ENCODE measurements at places on chromosomes 5 and 9. TPM values are rescaled to one million over a fixed set of nuclear protein-coding genes. Genes with fewer than 3 reads are reported as not detected.

GRCh38 chr9:134396825-134397224, 70.6 kb downstream of the RXRA start:
- no peak for DNase-seq

DNA sequence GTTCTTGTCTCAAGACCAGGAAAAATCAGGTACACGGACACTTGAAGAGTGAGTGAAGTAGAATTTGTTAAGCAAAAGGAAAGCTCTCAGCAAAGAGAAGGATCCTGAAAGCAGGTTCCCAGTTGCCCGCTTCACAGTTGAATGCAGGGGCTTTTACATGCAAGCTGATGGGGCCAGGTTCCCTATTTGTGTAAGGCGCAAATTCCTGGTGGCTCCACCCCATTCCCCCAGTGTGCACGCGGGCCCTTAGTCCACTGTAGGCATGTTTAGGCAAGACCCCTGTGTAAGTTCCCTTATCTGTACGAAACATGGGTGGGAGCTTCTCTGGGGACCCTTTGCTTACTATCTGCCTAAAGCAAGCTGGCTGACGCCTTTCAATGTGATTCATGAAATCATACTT, 2.7 kb upstream of the AGTPBP1 start:
- DNase-seq, result no peak

DNA sequence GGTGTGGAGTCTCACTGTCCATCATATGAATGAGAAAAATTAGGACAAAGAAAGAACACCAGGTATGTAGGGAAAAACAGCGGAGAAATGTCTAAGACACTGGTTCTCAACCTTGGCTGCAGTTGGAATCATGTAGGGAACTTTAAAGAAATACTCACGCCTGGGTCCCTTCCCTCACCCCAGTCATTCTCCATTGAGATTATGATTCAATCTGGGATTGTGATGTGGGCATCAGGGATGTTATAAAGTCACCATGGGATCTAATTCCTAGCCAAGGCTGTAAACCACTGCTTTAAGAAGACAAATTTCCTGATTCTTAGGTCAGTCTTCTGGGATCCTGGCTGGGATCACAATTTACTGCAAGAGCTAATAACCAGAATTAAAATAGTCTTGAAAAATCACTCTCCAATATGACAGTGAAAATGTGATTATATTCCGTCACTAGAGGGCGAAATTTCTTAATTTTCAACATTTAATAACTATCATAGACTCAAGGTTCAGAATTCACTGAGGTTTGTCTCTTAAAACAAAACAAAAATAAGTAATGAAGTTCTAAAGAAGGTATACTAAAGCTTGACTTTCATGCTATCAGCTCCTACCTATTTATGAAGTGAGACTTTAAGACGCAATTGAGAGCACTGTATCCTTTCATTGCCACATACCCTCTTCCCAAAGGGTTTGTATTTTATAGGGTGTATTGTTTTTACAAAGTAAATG, 60.5 kb downstream of the GLDC start:
- peak; percentile 63 for DNase-seq

DNA sequence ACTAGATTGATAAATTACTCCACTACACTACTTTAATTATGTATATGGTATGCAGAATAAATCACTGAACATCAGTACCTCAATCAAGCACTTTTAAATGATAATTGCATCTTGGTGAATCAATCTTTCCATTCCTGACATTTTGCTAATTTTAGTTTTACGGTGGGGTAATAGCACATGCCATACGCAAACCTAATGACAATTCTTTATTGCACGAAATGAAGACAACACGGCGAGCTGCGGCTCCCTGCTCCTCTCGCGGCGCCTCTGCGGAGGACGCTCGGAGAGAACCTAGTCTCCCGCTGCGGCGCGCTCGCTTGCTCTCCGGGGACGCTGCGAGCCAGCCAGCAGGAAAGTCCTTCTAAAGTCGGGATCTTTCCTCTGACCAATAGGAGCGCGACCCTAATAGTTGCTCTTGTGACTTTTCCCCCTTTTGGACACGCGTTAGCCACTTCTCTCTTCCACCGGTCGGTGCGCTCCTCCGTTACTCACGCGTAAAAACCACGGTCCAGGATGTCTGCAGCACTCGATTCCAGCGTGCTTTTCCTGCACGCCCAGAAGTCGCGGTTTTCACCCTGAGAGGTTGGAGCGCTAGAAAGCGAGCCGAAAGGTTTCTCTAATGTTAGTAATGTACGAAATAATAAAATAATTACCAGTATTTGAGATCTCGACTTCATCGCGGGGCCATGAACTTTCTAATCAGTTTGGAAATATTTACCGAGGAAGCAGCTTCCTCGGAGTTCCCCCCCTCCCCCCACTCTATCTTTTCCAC, 1.0 kb upstream of the MEF2C start:
- DNase-seq, result peak; percentile 67

DNA sequence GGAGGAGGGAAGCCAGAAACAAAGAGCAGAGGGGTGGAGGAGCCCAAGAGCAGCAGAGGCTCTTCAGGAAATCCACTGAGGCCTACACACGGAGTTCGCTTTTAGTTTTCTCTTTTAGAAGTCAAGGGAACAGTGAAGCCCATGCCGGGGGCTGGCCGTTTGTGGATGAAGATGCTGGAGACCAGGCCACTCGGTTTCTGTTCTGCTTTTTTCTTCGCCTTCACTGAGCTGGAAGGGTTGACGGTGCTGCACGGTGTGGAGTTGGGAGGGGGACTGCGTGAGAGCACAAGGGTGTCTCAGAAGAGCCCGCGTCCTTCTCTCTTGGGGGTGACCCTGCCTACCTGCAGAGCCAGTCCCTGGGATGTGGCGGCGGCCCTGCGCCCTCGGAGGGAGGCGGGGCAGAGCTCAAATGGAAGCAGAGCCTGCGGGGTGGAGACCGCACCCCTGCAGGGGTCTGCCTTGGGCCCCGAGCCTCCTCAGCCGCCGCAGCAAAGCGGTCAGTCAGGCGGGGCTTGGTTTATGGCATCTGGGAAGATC, 68.5 kb upstream of the CACNA1B start:
- DNase-seq, result no peak

GRCh38 chr5:9314558-9314957, 231.3 kb downstream of the SEMA5A start:
- DNase-seq, result no peak

DNA sequence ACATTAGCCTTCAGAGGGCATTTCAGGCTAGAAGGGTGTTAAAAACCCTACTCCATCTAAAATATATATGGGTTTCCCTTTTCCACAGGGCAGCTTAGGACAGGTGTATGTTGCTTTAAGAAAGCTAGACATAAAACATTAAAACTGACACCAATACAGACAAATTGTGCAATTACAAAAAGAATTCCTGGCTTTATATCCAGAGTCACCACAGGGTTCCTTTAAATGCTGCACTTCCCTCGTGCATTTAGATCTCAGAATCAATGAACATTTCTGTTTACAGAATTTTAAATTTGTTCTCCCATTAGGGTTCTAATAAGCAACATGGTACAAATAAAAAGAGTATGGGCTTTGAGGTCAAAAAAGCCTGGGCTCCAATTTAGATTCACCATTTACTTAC, 170.2 kb downstream of the MAPKAP1 start:
- no peak for DNase-seq

DNA sequence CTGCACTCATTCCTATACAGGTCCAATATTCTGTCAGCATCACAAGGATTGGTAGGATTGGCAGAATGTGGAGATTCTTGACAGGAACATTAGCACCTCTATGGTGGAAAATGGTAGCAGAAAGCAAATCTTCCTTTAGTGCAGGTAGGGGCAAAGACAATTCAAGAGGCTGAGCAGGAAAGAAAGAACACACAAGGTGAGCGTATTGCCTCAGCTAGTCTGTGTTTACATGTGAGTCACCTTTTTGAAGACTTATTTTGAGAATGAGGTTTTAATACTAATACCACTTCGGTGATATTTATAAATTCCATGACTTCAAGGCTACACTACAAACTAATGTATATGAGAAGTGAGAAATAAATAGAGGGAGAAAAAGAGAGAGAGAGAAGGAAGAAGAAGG, 717.0 kb downstream of the BRINP1 start:
- no peak for DNase-seq

GRCh38 chr5:57494104-57495098, 11.8 kb upstream of the ACTBL2 start:
- DNase-seq, result peak; percentile 86

GRCh38 chr9:129007035-129007765, 20.9 kb downstream of the SH3GLB2 start:
- no peak for DNase-seq

DNA sequence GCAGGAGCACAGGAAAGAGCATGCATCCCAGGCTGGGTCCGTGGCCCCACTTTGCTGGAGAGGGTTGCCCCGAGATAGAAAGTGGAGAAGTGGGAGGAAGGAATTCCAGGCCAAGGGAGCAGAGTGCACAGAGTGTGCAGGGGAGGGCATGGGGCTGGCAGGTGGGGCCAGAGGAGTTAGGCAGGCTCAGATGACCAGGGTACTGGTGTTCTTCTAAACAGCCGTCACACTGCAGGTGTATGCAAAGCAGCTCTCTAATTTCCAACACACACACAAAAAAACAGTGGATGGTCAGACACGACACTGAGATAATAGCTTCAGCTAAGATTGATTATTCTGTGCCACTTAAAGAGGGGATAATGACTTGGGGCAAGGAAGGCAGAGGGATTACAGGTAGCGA, 212.2 kb downstream of the MTRR start:
- DNase-seq, result no peak

DNA sequence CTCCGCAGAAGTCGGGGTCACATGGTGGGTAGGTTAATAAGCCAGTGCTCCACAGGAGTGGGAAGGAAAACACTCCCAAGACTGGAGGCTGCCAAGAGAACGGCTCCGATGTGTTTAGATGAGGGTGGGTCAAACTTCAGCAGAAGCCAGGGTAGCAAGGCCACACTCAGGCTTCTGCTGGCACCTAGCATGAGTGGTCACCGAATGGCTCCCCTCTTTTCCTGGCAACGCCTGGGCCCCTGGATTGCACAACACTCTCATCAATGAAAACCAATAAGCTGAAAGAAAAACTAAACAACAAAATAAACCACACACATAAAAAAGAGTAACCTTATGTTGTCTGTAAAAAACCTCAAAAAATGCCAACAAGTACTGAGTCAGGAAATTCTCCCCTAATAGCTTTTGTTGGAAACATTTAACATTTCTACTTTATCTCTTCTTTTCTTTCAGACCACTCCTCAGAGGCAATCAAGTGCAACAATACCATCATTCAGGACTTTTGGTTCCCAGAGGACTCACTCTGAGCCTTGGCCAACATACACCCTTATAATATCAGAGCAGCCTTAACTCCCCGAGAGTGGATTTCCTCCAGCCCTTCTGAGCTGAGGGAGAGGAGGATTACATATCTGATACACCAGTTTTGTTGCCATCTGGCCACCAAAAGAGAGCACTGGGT, 279.9 kb downstream of the ENC1 start:
- no peak for DNase-seq

- no peak for DNase-seq
Observed at GRCh38 chr5:122111460-122111859, 17.9 kb upstream of the ZNF474 start.

- no peak for DNase-seq
Observed at GRCh38 chr5:169412831-169413230, 111.9 kb upstream of the SLIT3 start.

GRCh38 chr5:109485030-109485429, 75.3 kb upstream of the PJA2 start:
- no peak for DNase-seq

The ITK gene
- 0.58 TPM for total RNA-seq

The C7 gene
- total RNA-seq, result not detected

The SPEF2 gene
- total RNA-seq, result 2.3 TPM

The GPX3 gene
- total RNA-seq, result not detected

The OTP gene
- not detected for total RNA-seq

The MARCHF3 gene
- 1.3 TPM for total RNA-seq

The DCANP1 gene
- total RNA-seq, result not detected

The PDZD2 gene
- 2.9 TPM for total RNA-seq

The CYLC2 gene
- total RNA-seq, result not detected

The DMGDH gene
- total RNA-seq, result not detected

The SPRY4 gene
- total RNA-seq, result 38.4 TPM

The SLC25A2 gene
- 0.40 TPM for total RNA-seq

The SLIT3 gene
- total RNA-seq, result 0.35 TPM

All from PC-3 (cell line).